ENCODE measurements at places on chromosomes 13 and 19. TPM values are rescaled to one million over a fixed set of nuclear protein-coding genes. Genes with fewer than 3 reads are reported as not detected.

KLK7 gene
- 1.5 TPM for polyA plus RNA-seq

TUBB4A gene
- polyA plus RNA-seq: 34.6 TPM

DLEU7 gene
- polyA plus RNA-seq: 8.7 TPM

MEDAG gene
- polyA plus RNA-seq: 2.2 TPM

ZNF256 gene
- 8.8 TPM for polyA plus RNA-seq

PRR19 gene
- 4.1 TPM for polyA plus RNA-seq

SMIM44 gene
- polyA plus RNA-seq: not detected

GRIK5 gene
- polyA plus RNA-seq: 5.1 TPM

MAP4K1 gene
- polyA plus RNA-seq: 44.6 TPM

C5AR1 gene
- polyA plus RNA-seq: 0.08 TPM

NOTCH3 gene
- polyA plus RNA-seq: 24.3 TPM

TEX101 gene
- not detected for polyA plus RNA-seq

IL4I1 gene
- 0.60 TPM for polyA plus RNA-seq

SAMD4B gene
- 104 TPM for polyA plus RNA-seq

TFPT gene
- 18.3 TPM for polyA plus RNA-seq

CDX2 gene
- polyA plus RNA-seq: 0.12 TPM

PRKCSH gene
- 90.3 TPM for polyA plus RNA-seq

RXFP2 gene
- polyA plus RNA-seq: not detected

IZUMO2 gene
- polyA plus RNA-seq: 5.0 TPM

FCER2 gene
- 0.29 TPM for polyA plus RNA-seq

ZNF98 gene
- not detected for polyA plus RNA-seq

CEACAM4 gene
- not detected for polyA plus RNA-seq

DPF1 gene
- polyA plus RNA-seq: 8.3 TPM

ZNF540 gene
- polyA plus RNA-seq: not detected

SHD gene
- 6.4 TPM for polyA plus RNA-seq

TRPC4 gene
- polyA plus RNA-seq: 1.1 TPM

SIGLEC7 gene
- not detected for polyA plus RNA-seq

TNFAIP8L1 gene
- 2.7 TPM for polyA plus RNA-seq

PDE4A gene
- polyA plus RNA-seq: 5.4 TPM

GARIN5A gene
- polyA plus RNA-seq: 25.0 TPM

NLRP7 gene
- 1.2 TPM for polyA plus RNA-seq

COX7A1 gene
- polyA plus RNA-seq: 6.3 TPM

POU4F1 gene
- 0.05 TPM for polyA plus RNA-seq

CEACAM3 gene
- polyA plus RNA-seq: not detected

WDR87 gene
- 0.02 TPM for polyA plus RNA-seq

LILRA2 gene
- not detected for polyA plus RNA-seq

MTUS2 gene
- polyA plus RNA-seq: 0.12 TPM

PGLYRP1 gene
- polyA plus RNA-seq: not detected

SOHLH2 gene
- 1.1 TPM for polyA plus RNA-seq

ADAMTS10 gene
- polyA plus RNA-seq: 5.0 TPM

GIPR gene
- polyA plus RNA-seq: 1.2 TPM

ZNF440 gene
- polyA plus RNA-seq: 2.5 TPM

ZNF415 gene
- 9.2 TPM for polyA plus RNA-seq

All from GM23338 (cell line).